ENCODE measurements at places on chromosomes 1 and 21.

DNA sequence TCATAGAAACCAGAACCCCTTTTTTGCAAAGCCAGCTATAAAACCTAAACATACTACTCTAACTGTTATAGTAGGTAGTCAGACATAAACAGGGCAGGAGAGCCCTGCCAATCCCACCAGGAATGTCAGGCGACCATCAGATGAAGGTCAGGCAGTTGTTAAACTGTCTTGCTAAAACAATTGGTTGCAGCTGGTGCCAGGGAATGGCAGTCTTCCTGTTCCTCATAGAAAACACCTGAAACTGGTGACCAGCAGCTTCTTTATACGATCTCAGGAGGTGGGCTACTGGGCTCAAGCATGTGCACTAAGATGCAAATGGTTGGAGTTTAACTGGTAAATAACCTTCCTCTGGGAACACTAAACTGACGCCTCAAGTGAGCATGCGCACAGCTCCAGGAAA, 224.1 kb downstream of the COL11A1 start:
- no peak for DNase-seq

DNA sequence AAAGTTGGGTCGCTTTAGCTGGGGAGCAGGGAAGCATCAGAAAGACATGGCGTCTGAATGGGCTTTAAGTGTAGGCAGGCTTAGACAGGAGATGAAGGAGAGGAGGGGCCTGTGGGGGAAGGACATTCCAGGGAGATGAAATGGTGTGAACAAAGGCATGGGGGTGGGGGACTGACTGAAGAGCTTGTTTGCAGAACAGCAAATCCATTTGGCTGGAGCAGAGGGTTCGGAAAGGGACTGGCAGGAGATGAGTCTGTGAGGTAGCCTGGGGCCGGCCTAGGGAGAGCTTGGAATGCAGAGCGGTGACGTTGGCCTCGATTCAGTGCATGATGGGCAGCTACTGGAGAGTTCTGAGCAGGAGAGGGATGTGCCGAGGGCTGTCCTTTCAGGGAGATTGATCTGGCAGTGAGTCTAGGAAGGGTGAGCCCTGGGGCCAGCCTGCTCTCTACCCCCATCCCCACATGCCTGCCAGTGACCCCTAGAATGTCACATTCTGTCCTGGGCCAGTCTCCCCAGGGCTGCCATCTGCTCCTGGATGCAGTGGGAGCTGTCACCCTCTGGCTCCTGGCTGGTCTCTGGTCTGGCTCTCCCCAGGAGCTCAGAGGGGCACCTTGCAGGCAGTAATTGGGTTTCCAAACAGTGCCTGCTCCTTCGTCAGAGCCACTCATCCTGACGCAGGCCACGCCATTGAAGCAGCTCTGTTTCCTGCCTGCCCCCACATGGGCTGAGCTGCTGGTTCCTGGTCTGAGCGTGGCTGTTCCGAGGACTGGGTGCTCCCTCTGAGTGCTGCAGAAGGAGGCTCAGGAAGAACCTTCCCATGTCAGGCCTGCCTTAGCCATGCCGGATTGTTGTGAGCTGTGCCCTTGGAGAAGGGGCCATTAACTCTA, 22.3 kb upstream of the TMEM222 start:
- no peak for DNase-seq

- no peak for DNase-seq
Observed at GRCh38 chr1:171420810-171421209, 64.5 kb upstream of the PRRC2C start.

DNA sequence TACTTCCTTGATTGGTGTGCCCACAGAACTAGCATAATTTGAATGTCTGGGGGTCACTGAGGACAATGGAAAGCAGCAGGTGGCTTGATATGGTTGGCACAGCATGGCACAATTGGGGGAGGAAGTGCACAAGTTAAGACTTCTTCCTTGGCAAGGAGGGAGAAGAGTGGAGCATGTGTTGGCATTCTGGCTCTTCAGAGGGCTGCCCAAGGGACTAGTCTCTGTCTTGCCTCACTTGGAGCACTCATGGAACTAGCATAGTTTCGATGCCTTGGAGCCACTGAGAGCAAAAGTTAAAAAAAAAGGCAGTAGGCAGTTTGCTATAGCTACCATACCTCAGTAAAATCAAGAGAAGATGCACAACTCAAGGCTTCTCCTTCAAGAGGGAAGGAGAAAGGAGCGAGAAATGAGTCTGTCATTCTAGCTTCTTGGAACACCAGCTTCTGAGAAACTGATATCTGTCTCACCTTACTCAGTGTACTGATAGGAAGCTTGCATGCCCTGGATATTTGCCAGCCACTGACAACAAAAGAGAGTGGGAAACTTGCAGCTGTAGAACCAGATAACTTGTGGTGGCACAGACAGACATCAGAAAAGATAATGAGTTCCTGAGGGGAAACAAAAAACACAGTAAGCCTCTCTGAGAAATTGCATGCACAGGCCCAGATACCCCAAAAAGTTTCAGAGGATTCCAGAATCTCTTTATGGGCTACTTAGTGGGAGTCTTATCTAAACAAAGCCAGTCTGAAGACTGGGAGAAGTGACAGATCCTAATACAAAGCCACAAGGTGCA, 207.5 kb upstream of the SAMSN1 start:
- DNase-seq = no peak

DNA sequence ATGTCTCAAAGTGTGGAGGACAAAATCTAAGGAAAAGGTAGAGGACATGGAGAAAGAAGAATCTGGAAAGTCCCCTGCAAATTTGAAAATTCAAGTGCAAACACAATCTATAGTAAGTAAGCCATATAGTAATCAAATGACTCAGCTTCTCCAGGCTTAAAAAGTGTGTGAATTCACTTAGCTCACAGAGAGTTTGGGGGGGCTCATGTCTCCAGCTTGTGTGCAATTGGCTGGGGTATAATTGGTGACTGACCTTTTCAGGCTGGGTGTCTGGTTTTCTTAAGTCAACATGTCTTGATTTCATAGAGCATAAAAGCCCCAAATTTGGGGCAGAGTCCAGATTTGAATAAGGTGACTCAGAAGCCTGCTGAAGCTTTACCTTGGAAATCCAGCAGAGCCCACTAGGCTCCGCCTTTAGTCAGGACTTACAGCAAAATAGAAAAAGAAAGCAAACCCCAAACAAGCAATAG, 8.6 kb downstream of the CLDN14 start:
- DNase-seq = no peak

GRCh38 chr1:14138135-14138506, 438.1 kb downstream of the PRDM2 start:
- DNase-seq = no peak

DNA sequence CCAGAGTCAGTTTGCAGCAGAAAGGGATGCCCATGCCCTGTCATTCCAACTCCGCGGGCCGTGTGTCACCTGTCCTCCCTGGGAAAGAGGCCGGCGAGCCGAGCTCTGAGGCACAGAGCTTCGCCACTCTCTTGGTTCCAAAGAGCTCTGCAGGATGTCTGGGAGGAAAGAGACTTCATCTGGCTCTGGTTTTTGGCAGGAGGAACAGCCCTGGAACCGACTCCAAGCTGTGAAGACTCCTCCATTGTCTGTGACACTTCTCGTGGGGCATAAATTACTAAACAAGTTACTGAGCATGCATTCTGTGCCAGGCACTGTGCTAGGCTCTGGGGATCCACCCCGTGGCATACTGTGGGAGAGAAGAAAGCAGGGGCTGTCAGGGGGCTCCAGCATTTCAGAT, 3.9 kb upstream of the FAM151A start:
- no peak for DNase-seq

DNA sequence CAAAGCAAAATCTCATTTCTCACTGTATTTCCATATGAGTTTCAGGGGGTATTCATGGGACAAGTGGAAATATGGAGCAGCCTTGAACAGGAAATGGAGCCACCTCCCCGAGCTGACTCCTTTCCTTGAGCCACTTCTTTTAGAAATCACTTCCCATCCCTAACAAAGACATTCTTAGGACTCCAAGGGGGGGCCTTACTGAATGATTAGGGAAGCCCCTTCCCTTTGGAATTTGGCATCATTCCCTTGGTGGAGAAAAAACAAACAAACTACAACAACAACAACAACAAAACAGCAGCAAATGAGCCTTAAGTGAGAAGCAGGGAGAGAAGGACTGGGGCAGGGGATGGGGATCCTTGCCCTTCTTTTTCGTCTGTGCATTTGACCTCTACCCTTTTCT, 278.3 kb downstream of the ZNF648 start:
- DNase-seq = no peak

- DNase-seq = no peak
Observed at GRCh38 chr1:59671066-59671952, 143.4 kb upstream of the HOOK1 start.

DNA sequence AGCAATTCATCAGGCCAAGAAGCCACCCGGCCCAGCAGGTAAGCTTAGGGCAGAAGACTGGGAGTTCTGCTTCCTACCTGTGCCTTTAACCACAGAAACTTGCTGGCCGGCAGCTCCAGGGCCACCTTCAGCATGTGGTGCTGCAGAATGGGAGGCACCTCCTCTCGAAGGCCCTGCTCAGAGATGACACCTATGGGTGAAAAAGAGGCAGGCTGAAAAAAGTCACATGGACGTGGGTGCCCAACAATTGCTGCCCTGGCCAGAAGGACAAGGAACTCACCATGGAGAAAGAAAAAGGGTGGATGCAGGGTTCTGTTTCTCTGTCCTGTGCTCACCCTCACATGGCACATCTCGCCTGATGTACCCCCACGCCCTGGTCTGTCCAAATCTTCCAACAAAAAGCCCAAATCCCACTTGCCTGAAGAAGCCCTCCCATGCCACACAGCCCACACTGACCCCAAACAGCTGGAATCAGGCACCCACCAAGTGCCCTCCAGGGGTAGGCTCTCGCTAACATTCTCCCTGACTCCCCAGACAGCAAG, 33.0 kb downstream of the URB1 start:
- DNase-seq = no peak
